ENCODE measurements at places on chromosomes 11 and 22.

DNA sequence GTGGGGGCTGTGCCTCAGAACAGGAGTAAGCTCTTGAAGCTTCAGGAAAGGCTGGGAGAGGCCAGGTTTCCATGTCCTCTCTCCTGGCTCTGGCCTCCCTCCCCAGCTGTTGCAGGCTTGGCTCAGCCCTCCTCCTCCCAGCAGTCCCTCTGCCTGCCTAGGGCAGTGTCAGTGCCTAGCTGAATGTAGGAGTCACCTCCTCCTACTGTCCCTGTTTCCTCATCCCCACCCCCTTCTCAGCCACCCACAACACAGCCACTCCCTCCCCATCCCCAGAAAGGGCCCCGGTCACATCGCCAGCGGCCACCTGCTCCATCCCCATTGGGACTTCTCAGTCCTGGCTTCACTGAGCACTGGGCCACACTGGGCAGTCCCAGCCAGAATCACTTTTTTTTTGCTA, 2.9 kb upstream of the FBLN1 start:
- DNase-seq, result peak; percentile 57

DNA sequence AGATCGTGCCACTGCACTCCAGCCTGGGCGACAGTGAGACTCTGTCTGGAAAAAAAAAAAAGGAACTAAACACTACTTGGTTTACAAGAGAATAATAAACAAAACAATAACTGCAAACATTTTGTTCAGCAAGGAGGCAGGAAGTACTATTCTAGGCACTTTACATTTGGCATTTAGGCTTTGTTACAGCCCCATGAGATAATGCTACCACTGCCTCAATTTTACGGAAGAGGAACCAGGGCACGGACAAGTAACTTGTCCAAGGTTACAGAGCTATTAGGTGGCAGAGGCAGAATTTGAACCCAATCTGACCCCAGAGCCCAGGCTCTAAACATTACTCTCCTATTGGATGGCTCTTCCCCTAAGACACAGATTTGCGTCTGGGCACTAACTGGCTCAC, 108.7 kb upstream of the AKIP1 start:
- DNase-seq, result no peak

- no peak for DNase-seq
These were observed 19.1 kb downstream of the GUCY1A2 start for GRCh38 chr11:106999196-106999595.

DNA sequence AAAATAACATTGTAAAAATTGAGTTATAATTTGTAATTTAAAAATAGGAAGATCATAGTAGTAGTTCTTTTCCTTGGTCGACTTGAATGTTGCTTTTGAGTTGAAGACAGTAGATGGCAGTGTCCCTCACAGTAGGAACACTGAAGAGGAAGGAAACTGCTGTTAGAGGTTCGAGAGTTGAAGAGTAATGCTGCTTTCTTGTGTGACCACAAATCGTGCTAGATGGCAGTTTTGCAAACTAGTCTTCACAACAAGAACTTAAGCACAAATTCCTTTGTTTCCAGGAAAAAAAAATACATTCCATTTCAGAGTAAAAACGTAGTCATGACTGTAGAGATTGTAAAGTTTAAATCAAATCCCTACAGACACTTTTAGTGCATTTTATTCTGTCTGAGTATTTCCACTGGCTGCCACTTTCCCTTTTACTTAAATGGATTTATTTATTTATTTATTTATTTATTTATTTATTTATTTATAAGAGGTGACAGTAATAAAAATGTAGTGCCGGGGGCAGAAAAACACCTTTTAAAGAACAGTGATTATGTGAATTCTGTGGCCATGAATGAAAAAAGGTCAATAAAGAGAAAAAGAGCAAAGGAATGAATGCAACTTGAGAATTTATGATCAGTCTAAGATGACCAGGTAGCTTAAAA, 54.6 kb downstream of the SPECC1L start:
- peak; percentile 71 for DNase-seq

DNA sequence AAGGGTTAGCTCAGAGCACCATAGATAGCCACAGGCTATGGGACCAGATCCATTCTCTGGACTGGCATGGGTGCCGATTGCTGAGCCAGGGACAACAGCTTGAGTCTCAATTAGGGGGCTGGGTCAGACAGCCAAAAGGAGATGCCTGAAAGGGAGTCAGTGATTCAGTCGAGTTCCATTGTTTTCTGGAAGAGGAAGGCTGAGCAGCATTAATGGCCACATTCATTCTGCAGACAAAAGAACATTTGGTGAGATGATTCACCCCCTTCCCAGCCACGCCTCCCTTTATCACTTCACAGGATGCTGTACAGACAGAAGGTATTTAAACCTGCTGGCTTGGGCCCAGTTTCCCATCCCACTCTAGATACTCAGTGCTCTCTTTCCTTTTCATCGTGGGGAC, 131.9 kb downstream of the ADAMTS15 start:
- DNase-seq, result no peak

- peak; percentile 34 for DNase-seq
These were observed 49.9 kb upstream of the GDPD4 start for GRCh38 chr11:77351281-77351886.

DNA sequence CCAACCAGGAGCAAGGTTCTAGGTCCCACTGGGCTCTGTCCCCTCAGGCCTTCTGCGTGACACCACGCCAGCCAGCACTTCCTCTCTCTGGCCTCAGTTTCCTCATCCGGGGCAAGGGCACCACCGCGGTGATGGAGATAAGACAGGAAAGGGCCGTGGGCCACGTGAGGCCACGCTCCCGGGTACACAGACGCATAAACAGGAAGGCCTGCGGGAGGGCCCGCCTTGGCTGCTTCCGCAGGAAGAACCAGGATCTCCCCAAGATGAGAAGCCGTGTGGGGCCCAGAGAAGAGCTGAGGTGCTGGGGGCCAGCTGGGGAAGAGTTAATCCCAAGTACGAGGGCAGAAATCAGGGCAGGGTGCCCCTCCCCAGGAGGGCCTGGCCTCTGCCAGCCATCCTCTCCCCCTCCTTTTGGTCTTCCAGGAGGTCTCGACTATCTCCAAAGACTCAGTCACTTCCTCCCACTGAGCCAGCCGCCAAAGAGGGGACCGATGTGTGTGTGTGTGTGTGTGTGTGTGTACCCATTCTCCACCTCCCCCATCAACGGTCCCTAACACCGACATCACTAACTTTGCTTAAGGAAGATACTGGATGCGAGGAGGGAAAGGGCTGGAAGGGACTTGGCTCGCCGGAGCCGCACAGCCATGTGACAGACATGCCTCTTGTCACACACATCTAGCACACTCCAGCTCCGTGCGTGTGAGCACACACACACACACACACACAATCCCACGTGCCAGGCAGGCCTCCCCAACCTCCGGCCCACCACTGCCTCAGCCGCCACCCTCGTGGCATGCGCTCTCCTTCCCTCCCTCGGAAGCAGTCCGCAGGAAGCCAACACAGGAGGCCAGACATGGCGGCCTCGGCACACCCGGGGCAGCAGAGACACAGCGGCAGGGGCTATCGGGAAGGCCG, 1.4 kb downstream of the MFNG start:
- no peak for DNase-seq

DNA sequence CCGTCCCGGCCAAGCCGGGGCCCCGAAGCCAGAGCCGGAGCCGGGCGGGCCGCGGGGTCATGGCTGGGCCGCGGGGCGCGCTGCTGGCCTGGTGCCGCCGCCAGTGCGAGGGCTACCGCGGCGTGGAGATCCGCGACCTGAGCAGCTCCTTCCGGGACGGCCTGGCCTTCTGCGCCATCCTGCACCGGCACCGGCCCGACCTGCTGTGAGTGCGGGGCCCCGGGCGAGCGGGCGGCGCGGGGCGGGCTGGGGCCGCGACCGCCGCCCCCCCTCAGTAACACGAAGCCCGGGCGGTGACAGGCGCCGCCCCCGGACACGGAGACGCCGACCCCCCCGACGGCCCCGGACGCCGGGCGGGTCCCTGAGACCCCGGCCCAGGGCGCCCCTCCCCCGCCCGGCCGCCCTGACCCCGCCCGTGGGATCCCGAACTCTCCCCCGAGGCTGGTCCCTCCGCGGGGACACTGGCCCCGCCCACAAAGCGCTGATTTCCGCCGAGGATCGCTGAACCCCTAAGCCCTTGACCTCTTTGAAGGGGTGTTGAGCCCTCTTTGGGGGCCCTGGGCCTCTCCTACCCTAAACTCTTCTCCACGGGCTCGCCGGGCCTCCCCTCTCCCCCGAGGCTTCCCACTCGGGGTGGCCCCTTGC, 389 bp downstream of the MICALL1 start:
- DNase-seq, result no peak

DNA sequence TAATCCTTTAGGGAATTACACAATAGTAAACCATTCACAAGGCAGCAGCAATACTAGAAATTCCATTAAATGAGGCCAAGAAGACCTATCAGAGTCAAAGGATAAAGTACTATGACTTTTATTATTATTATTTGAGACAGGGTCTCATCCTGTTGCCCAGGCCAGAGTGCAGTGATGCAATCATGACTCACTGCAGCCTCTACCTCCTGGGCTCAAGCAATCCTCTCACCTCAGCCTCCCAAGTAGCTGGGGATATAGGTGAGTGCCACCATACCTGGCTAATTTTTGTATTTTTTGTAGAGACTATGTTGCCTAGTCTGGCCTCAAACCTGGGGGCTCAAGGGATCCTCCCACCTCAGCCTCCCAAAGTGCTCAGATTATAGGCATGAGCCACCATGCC, 51.8 kb downstream of the TTC28 start:
- DNase-seq, result no peak

DNA sequence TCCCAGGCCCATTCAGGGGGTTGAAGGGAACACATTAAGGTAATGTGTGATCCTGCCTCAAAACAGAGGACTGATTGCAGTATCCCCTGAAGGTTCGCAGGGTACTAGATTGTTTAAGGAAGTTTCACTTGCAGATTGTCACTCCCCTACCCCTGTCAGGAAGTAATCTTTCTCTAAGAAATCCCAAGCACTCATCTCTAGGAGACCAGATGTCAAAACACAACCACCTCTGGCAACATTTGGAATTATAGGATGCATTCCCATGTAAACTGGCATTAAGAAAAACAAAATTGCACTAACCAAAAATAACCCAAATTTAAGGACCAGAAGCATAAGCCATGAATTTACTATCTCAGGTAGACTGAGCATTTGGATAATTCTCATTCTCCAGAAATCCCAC, 1.6 kb downstream of the MRPL17 start:
- DNase-seq, result no peak

GRCh38 chr11:567629-568292, 7.0 kb downstream of the RASSF7 start:
- DNase-seq, result no peak

DNA sequence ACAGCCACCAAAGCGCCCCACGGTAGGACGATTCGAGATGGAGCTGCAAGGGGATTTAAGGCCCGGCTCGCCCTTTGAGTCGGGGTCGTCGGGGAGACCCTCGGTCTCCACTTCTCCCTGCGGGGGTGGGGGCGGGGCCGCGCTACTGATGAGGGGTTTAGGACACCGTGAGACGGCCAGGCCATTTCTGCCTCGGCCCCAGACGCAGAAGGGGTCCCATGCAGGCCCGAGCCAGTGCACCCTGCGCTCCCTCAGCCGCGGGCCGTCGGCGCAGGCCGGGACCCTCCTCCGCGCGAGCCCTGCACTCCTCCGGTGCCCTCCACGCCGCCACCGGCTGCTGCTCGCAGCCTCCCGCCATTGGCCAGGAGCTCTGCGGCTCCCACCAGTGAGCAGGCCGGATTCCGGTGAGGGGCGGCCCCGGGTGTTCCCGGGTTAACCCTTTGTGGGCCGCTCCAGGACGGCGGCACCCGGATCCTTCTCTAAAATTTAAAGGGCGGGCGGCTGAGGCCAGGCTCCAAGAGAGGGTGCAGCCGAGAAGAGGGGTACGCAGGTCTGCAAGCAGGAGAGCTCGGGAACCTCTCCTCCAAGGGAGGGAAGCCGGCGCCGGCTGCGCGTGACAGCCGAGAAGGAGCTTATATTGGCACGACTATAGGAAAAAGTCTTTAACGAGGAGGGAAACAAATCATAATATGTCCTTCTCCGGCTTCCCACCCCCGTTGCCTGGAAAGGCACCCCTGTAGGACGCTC, 18.0 kb downstream of the CREB3L1 start:
- DNase-seq, result peak; percentile 96

DNA sequence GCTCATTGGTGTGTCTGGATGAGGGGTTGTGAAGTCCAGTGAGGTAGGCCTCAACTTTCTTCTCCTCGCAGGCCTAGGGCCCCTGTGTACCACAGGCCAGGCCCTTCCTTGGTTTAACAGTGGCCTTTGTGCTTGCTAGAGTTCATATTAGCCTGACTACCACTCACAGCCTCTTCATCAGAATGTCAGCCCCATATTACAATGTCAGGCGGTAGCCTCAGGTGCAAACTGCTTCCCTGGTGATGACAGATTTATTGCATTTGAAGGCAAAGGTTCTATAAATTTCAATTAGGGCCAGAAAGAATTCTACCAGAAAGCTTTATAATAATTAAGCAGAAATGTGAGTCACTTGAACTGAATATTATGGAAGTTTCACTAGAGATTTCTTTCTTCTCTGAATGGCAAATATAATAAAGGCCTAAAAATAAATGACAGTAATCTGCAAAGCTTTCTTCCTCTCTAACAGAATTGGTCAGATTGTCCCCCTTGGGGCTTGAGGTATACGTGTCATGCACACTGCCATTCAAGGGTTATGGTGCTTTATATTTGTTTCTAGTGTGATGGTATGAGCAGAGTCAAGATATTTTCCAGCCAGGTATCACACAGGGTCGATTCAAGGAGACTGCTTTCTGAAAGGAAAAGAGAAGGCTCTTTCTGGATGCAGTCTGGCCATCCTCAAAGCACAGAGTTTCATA, 210.3 kb downstream of the CWF19L2 start:
- DNase-seq, result no peak

- no peak for DNase-seq
These were observed 13.2 kb upstream of the CSF2RB start for GRCh38 chr22:36900225-36900624.

DNA sequence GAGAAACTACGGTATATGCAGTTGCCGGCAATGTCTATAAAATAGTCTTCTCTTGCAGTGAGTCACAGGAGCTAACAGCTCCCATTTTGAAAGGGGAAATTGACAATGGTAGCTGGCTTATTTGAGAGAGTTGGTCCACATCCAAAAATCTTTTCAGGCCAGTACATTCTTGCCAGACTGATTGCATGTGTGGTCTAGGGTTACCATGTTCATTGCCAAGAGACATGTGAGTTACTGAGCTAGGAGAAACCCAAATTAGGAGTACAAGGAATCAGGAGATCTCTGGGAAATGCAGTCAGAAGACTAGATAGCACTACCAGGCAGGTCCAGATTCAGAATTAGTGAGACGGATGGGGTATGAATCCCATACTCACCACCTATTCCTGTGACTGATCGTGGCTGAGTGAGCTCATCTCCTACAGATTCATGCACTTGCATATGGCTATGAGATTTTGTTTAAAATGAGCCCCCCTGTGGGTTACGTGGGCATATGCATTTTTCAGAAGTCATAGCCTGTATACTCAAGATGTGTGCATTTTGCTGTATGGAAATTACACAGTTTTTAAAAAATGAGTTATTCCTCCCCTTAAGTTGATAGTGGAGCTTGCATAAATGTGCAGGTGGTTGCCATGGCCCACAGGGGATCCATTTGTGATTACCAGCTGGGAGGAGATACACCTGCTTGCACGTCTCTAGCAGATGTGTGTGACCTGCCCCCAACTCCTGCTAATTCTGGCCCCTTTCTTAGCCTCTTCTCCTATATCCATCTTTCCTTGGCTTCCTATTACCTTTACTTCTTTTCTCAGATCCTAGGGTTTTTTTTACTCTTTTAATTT, 102.7 kb downstream of the COMMD9 start:
- DNase-seq, result peak; percentile 40

Data from muscle of back (tissue), 13 donors.